RKO (cell line): ENCODE measurements at places on chromosomes 2 and 18.

DNA sequence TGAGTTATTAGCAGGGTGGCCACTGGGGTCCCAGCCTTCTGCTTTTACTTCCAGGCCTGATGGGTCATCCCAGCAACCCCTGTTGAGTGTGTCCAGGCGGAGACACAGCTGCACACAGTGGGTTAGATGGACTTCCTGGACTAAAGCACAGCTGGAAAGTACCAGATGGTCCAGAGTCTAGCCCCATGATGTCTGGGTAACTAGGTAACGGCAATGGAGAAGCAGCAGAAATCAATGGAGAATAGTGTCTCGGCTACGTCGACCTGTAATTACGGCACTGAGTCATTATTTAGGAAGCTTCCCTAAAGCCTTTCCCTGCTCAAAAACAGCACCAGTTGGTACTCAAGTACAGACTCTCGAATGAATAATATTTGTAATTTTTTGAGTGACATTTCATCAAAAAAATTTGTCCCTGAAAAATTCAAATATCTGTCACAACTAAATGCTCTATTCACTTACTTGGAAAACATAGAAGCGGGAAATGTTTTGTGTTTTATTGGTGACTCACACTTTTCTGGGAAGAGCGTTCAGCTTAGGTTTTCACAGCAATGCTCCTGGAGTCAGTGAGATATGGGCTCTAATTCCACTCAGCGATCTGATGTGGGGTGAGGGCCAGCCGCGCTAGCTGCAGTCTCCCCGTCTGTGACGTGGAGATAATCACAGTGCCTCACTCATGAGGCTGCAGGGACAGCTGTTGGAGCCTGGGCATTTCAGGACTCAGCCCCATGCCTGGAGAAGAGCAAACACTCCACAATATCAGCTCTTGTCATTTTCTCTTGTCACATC lies 16.2 kb upstream of the ARL4C start:
- no peak for DNase-seq

GRCh38 chr18:48036641-48037421 lies 106.4 kb upstream of the SMAD2 start:
- DNase-seq, result no peak

DNA sequence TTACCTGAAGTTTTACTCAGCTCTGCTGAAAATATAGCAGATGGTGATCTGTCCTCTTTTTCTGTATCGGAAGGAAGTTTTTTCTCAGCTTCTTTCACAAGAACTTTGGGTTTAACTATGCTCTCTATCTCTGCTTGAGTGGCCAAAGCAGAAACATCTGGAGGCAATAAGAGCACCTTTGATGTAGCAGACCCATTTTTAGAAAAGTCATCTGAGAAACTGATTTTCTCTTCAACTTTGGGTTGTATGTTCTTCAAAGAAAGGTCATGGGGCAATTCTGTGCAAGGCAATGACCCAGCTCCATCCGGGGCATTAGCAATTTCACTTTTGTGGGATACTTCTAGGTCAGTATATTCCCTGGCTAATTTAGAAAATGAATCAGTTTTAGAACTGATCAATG lies 25.2 kb downstream of the RTN4 start:
- DNase-seq, result no peak

DNA sequence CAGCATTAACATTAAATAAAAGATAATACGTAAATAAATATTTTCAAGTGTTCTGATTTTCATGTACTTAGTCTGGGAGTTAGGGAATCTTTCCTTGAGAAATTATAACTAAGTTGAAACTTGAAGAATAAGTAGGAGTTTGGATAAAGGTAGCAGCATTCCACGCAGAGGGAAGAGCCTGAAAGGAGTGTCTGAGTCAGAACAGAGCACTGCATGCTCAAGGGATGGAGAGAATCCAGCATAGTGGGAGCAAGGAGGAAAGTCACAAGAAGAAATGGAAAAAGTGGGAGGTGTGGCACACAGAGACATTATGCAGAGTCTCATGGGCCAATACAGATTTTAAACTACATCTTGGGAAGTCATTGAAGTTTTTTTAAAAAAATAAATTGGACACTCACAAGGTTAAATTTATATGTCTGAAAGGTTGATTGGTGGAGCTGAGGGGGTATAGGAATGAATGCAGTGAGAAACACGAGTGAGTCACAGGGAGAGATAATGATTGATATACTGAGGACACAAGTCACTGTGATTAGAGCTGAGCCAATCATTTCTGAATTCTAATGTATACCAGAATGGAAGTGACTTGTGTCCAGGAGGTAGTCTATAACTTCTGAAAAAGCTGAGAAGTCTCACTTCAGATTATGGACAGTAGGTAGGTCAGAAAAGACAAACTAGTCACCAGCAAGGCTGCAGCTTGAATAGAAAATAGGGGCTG lies 66.9 kb downstream of the ICOS start:
- DNase-seq, result no peak

DNA sequence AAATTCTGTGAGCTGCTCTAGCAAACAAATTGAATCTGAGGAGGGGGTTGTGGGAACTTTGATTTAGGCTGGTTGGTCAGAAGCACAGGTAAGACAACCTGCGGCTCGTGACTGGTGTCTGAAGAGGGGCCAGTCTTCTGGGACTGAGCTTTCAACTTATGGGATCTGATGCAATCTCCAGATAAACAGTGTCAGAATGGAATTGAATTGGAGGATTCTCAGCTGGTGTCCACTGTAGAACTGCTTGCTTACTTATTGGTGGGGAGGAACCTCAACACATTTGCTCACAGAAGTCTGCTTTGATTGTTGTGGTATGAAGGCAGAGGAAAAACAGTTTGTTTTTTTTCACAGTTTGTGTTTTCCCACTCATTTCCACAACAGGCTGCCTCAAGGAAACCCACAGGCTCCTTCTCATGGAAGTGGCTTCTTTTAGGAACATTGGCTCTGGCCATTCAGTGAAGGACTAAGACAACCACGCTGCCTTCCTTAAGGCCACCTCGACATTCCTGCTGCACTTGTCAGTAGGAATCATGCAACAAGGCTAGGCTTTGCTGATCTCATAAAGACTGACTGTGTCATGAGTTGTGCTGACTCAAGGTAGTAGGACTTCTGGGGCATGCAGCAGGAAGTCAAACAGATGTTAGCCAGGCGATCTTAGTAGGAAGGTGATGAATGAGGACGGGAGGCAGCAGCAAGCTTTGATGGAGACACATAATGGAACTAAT lies 104.7 kb downstream of the TSN start:
- DNase-seq, result peak; percentile 89

GRCh38 chr2:156536534-156536933 lies 100.4 kb downstream of the GPD2 start:
- no peak for DNase-seq

- DNase-seq, result no peak
Observed at GRCh38 chr18:35506024-35506712, 8.4 kb upstream of the INO80C start.

DNA sequence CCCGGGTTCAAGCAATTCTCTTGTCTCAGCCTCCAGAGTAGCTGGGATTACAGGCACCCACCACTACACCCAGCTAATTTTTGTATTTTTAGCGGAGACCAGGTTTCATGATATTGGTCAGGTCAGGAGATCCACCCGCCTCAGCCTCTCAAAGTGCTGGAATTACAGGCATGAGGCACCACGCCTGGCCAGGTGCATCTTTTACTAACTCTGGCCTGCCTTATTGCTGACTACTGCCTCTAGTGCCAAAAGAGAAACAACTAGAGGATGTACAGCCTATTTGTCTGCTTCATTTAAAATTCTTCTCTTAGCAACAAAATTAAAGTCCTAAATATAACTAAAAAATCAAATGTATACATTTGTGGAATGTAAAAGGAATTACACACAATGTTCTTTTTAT lies 115.4 kb downstream of the BMPR2 start:
- no peak for DNase-seq

DNA sequence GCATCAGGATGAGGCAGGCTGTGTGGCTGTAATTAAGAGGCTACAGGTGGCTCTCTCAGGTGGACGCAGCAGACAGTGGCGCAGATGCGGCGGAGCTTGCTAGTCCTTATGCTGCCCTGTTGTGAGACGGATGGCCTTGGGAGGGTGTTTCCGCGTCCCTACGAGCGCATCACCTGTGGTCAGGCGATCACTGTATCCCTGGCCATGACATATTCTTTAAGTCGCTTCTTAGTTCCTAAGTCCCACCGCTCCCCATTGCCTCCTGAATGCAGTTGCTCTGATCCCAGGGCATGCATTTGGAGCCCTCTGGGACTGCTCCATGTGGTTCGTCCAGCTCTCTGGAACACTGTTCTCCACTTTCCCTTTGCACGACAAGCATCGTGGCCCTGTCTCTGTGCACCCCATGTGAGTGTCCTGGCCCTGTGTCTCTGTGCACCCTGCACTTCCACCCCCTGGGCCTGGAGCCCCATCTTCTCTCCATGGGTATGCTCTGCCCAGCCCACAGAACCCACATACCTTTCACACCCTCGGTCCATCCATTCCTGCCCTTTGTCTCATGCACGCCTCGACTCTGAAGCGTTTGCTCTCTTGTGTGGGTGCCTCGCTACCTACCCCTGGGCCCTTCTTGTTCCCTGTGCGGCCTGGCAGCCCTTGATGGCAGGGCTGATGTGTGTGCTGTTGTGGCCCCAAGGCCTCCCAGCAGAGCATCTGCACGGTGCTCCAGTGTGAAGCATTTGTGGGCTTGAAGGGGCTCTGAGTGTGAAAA lies 74.4 kb downstream of the SH3RF3 start:
- DNase-seq, result no peak

DNA sequence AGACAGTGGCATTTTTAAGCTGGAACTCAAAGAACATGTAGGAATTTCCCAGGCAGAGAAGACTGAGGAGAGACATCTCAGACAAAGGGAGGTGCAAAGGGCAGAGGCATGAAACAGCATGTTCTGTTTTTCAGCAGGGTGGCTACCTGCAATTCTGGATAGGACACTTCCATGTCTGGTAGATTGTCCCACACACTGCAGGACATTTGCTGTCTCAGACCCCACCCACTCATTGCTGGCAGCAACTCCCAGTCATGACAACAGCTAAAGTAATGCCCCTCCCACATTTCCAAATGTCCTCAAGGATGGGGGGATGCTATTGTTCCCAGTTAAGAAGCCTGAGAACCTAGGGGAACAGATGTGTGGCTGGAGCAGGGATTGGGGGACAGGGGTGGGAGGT lies 40.8 kb downstream of the ANKRD44 start:
- no peak for DNase-seq

DNA sequence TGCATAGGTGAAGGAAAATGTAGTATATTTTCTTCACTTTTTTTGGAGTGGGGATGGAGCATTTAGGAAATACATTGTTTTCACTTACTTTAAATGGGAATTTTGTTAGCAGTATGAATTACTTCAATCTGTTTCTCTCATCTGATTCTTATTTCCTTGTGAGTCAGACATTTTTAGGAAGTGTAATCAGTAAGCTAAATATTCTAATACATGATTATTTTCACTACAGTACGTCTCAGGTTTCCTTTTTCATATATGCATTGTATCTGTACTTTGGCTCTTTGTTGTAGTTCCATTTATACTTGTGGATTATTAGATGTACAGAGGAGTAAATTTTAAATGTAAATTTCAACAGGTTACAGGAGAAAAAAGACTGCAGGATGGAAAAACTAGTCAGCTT lies 27.9 kb downstream of the GPD2 start:
- DNase-seq, result no peak

DNA sequence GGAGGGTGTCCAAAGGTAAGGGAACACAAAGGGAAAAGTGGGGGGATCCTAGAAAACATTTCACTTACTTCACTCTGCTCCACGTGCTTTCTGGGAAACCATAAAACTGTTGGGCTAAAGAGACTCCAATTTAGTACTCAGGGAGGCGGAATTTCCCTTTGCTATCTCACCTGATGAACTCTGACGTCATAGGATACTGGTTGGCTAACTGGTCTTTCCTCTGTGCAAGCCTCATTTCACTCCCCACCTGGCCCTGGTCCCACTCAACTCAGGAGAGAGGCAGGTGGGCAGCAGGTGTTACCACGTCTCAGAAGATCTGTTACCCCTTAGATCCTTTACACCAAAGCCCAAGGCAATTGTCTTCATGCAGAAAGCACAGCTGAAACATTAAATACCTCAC lies 51.8 kb upstream of the PMAIP1 start:
- no peak for DNase-seq

GRCh38 chr2:39525636-39526412 lies 88.7 kb upstream of the MAP4K3 start:
- DNase-seq, result no peak

- DNase-seq, result no peak
Observed at GRCh38 chr2:225052703-225053102, 10.4 kb upstream of the DOCK10 start.

DNA sequence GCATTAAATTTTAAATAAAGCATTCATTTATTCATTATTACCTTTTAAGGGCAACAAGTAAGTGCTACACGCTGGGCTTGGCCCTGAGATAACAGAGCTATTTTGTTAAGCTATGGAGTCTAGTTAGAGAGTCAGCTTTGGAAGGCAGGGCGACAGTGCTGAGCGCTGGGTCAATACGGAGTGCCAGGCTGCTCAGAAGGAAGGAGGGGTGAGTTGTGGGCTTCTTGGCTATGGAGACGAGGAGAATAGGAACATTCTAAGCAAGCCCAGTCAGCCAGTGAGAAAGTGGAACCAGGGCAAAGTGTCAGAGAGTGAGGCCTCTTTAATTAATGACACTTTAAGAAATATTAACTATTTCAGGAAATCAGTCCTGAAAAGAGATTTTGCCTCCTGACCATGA lies 288.4 kb downstream of the LRRTM1 start:
- no peak for DNase-seq

GRCh38 chr18:23998820-23999219 lies 15.7 kb upstream of the TTC39C start:
- no peak for DNase-seq

DNA sequence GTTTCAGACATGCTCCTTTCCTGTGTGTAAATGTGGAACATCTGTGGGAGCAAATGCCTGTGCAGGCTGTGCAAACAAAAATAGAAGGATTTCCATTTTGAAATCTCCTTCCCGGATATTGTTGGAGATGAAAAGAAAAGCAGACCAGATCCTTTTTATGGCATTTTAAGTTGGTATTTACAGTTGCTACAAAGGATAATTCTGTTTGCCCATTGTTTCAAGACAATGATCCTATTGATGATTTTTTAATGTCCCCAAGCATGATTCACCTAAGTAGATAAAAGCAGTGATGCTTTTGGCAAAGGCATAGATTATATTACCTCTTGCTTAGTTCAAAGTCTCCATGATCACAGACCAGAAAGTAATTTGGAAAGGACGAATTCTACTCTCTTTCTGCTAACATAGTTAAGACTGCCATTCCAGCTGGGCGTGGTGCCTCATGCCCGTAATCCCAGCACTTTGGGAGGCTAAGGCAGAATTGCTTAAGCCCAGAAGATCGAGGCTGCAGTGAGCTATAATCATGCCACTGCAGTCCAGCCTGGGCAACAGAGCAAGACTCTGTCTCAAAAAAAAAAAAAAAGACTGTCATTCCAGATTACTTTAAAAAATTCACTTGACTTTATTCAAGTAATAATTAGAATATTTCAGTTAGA lies 209.6 kb upstream of the SLC39A10 start:
- DNase-seq, result no peak

GRCh38 chr18:46160050-46160798 lies 56.0 kb downstream of the HAUS1 start:
- no peak for DNase-seq
